ENCODE measurements at places on chromosomes 3 and 15.

- H3K4me3 ChIP-seq, result no peak overlapping the region
- no peak for DNase-seq
- H3K27me3 ChIP-seq, result no peaks in the 10 kb centered on the region
- H3K27ac ChIP-seq, result no peak overlapping the region
- H3K36me3 ChIP-seq, result no peaks in the 10 kb centered on the region
- peaks cover 15% of the 10 kb centered on the region for H3K4me1 ChIP-seq
Observed at GRCh38 chr3:117874904-117875874, 1159.5 kb downstream of the IGSF11 start.

GRCh38 chr15:69666921-69667811 is 214.5 kb downstream of the RPLP1 start:
- H3K27ac ChIP-seq, result no peak overlapping the region
- H3K36me3 ChIP-seq, result no peaks in the 10 kb centered on the region
- peaks cover 11% of the 10 kb centered on the region for H3K4me1 ChIP-seq
- no peak overlapping the region for H3K4me3 ChIP-seq
- DNase-seq, result no peak
- peaks cover 6% of the 10 kb centered on the region for H3K27me3 ChIP-seq

DNA sequence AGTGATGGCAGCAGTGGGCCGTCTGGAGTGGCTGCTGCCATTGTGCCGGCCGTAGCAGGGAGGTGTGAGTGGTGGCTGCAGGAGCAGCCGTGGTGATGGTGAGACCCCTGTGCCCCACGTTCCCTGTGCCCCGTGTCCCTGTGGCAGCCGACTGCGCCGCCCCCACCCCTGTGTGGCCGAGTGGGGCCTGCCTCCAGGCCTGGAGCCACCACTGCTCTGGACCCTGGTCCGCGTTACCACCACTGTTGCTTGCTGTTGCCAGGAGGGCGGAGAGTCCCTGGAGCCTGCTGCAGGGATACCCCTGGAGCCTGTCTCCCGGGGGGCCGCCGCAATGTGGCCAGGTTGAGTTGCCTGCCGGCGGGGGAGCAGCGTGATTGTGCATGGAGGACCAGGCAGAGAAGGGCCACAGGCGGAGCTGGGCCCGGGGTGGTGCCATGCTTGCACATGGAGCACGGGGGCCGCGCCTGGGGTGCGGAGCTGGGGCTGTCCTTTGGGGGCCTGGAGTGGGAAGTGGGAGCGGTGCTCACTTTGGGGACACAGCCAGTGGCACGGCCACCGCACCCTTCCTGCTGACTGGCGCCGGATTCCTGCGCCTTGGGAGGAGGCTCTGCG is 50.1 kb downstream of the SLC6A20 start:
- no peak for DNase-seq
- no peaks in the 10 kb centered on the region for H3K27me3 ChIP-seq
- H3K4me1 ChIP-seq, result no peaks in the 10 kb centered on the region

DNA sequence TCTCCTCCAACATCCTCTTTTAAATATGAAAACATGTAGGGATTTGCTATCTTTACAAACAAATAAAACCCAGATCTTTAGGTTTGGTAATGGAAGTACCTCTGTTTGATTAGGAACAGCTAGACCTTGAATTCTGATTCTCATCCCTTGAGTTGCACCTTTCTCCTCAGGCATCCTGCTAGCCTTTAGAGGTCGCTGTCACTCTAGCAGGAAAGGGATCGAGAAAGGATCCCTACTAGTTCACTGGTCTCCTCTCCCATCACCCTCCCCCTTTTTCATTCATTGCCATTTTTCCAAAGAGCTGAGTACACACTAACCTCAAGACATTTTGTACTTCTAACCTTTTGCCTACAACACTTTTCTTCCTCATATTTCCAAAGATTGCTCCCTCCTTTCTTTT is 569.8 kb downstream of the RBMS3 start:
- peaks cover 27% of the 10 kb centered on the region for H3K4me1 ChIP-seq
- H3K36me3 ChIP-seq, result peaks cover 8% of the 10 kb centered on the region
- no peak overlapping the region for H3K27ac ChIP-seq
- H3K4me3 ChIP-seq, result no peak overlapping the region
- DNase-seq, result no peak

GRCh38 chr15:48565560-48566482 is 79.7 kb downstream of the FBN1 start:
- no peaks in the 10 kb centered on the region for H3K27me3 ChIP-seq
- H3K27ac ChIP-seq, result no peak overlapping the region
- peaks cover 6% of the 10 kb centered on the region for H3K36me3 ChIP-seq
- no peak for DNase-seq
- H3K4me1 ChIP-seq, result peaks cover 8% of the 10 kb centered on the region
